ENCODE measurements at places on chromosomes 2 and 18.

GRCh38 chr2:113216321-113216720 is 42.5 kb downstream of the PSD4 start:
- no peak for DNase-seq

DNA sequence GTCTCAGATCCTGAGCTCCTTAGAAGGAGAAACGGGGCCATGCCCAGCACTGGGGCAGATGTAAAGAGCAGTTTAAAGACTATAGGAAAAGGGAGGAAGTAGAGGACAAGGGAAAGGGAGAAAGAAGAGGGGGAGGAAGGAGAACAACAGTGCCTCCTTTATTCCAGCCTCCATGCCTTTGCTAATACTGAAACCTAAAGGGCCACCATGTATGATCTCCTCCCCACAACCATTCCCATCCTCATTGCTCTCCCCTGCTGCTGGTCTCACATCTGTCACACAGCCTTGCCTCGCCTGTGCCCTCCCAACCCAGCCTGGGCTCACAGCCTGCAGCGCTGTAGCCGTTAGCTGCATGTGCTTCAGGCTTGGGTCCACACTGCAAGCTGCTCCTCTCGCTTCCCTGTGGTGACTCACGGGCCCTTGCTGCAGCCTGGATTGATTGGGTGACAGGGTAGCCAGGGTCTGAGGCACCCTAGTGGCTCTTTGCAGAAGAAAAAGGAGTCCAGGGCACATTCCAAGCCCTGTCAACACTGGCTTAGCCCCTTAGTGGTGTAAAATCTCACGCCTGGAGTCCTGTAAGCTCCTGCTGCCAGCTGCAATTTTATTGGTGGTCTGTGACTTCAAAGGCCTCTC is 281.9 kb downstream of the SRBD1 start:
- no peak for DNase-seq

- no peak for DNase-seq
Observed at GRCh38 chr2:51329512-51329911, 297.6 kb upstream of the NRXN1 start.

GRCh38 chr2:128446874-128447537 is 128.3 kb upstream of the HS6ST1 start:
- no peak for DNase-seq

DNA sequence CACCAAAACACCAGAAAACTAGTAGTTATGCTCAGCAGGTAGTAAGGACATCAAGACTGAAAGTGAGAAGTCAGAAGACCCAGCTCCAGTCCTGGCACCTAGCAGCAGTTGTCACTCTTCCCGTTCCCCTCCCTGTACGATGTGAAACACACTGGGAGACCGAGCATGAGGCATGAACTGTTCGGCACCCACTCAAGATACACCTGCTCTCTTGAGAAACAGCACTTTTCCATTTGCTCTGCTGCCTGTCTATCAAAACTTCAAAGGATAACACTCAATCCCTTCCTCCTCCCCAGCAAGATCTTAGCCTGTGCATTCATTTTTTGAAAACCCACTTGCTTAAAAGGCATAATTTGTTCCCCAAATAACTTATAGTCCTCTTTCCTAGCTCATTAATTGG is 123.9 kb downstream of the PLEKHM3 start:
- DNase-seq, result no peak

DNA sequence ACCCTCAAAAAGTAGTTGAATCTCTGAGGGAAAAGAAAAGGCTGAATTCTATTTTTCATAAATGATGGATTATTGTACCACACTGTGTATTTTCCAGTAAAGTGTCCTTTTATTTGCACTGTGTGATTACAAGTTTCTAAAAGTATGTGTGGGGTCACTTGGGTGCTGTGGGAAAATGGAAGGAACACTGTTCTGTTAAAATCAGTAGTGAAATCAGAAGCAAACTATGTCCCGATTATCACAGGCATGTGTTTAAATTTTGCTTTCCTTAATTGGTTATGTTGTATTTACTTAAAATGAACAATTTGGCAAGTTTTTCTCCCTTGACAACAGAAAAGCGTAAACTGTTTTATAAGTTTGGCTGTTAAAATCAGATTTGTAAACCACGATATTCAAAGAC is 353.1 kb downstream of the ARHGAP15 start:
- no peak for DNase-seq

DNA sequence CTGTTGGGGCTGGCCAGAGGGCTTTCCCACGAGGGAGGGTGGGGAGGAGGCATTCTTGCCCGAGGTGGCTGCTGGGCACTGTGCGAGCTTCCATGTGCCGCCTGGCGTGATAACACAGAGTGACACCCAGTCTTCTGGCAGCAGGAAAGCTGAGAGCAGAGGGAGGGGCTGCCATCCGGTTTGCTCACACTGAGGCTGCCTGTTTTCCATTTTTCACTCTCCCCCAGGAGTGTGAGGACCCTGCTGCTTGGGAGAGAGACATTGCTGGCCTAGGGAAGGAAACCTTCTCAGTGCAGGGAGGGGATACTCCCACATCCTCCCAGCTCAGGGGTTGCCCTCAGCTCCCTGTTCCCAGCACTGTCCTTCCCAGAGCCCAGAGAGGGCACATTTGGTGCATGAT is 73.1 kb downstream of the INHBB start:
- no peak for DNase-seq

- DNase-seq, result no peak
Observed at GRCh38 chr2:83365476-83365875, 1093.6 kb downstream of the SUCLG1 start.

DNA sequence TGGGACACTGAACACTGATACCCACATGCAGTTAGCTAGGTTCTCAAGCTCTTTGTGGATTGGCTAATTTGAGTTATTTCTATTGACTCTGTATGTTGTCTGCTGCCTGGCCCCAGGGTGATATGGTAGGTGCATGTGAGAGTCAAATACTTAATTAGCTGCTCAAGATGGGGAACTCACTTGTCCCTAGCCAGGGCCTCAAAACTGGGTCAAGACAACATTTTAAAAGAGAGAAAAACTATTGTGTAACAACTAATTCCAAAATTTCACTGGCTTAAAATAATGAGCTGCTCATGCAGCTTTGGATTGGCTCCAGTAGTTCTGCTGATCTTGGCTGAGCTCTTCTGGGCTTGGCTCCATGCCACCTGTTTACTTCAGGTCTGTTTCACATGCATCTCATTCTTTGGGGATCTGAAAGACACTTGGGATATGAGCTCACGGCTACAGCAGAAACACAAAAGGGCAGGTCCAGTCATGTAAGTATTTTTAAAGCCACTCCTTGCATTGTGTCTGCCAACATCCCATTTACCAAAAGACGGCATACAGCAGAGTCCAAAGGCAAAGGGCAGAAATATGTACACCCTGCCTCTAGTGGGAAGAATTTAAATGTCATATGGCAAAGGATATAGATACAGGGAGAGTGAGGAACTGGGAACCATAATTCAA is 716.8 kb downstream of the SUCLG1 start:
- DNase-seq, result peak; percentile 49

DNA sequence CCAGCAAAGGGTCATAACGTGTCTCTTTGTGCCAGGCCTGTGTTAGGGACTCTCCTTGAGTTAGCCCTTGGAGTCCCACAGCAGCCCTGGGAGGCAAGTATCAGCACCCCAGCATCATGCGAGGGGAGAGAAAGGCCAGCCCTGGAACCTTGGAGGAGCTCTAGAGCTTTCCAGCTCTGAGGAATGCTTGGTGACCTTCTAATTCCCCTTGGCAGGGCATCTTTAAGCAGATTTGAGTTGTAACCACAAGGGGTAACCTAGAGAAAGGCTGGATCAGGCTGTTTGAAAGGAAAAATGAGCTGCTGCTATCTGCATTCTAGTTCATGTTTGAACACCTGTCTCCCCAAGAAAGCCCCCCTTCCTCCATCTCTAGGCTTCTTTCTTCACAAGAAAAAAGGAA is 23.8 kb upstream of the ODC1 start:
- DNase-seq, result no peak

DNA sequence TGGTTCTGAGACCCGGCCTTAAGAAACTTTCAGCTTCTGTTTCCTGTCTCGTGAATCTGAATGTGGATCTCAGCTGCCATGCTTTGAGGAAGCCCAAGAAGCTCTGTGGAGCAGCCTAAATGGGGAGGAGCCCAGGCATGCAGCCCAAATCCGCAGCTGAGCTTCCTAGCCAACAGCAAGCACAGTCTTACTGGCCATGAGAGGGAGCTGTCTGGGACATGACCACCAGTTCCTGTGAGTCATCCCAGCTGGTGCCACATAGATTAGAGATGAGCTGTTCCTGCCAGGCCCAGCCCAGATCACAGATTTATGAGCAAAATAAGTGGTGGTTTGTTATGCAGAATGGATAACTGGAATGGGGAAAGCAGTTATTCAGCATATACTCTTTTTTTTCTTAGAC is 224.4 kb upstream of the APCDD1 start:
- DNase-seq, result peak; percentile 30

- DNase-seq, result peak; percentile 1
Observed at GRCh38 chr18:53567929-53568574, 656.4 kb downstream of the MBD2 start.

DNA sequence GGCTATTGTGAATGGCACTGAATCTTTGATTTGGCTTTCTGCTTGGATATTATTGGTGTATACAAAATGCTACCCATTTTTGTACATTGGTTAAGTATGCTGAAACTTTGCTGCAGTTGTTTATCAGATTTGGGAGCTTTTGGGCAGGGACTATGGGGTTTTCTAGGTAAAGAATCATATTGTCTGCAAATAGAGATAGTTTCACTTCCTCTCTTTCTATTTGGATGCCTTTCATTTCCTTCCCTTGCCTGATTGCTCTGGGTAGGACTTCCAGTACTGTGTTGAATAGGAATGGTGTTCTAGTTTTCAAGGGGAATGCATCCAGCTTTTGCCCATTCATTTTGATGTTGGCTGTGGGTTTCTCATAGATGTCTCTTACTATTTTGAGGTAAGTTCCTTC is 489.1 kb upstream of the LRATD1 start:
- no peak for DNase-seq

GRCh38 chr2:212426637-212427412 is 111.8 kb downstream of the ERBB4 start:
- DNase-seq, result no peak

- DNase-seq, result no peak
Observed at GRCh38 chr2:226799976-226800940, 638 bp upstream of the IRS1 start.

GRCh38 chr2:3493615-3494007 is 25.7 kb downstream of the ADI1 start:
- peak; percentile 52 for DNase-seq

DNA sequence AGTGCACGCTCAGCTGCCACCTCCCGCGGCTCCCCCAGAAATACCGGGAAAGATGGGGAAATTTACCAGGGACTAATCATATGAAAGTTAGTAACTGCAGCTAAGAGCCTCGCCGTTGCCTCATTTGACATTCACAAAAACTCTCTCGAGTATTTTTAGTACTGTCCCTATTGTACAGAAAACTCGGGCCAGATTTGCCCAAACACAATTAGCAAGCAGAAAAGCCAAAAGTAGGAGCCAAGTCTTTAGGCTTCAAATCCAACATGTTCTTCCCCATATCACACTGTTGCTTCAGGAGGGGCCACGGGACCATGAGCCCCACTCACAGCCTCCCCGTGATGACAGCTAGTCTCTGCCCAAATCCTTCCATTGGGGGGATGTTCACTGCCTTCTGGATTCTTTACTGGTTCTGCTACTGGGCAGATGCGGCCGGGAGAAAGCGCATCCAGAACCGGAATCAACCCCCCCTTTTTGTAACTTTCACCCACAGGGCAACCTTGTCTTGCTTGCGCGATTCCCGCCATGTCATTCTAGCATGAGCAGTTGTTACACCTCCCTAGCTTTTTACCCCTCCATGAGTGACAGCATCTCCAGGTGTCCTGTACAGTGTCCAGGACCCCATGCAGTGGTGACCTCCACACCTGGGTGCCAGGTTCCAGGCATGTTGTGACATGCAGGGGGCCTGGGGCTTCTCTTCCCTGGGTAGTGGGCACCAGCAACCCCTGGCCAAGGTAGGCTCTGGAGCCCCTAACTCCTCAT is 35.2 kb downstream of the CENPO start:
- no peak for DNase-seq

DNA sequence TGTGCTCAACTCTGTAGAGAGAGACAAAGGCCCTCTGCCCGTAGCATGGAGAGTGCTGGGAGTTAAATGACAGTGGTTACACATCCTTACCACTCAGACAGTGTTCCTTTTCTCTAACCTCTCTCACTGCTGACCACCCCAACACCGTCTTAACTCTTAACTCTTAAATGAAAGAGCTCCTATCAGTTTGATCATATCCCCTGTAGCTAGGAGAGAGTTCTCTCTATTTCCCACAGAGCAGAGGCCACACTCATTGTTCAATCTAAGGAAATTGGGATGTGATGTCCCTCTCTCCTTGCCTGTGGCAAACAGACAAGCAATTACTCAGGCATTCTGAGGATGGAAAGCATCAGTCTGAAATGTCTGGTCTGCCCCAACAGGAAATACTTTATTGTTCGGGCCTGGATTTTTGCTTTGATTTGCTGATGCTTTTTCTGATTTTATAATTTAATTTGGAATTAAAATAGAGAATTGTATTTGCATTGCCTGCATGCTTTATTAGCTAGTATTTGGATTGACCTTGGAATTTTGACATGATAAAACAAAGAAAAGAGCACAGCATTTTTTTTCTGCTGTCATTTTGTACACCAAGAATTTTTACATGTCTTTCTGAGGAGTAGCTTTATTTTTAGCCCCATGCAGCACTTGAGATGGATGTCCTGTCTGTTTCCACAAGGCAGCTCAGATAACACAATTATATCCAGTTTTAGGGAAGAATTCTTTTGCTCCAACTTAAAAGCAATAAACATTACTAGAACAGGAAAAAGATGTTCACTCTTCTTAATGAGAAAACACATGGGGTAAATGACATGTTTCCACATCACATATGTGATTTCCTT is 27.7 kb upstream of the IER3IP1 start:
- no peak for DNase-seq

GRCh38 chr18:11695736-11696135 is 6.7 kb downstream of the GNAL start:
- no peak for DNase-seq

DNA sequence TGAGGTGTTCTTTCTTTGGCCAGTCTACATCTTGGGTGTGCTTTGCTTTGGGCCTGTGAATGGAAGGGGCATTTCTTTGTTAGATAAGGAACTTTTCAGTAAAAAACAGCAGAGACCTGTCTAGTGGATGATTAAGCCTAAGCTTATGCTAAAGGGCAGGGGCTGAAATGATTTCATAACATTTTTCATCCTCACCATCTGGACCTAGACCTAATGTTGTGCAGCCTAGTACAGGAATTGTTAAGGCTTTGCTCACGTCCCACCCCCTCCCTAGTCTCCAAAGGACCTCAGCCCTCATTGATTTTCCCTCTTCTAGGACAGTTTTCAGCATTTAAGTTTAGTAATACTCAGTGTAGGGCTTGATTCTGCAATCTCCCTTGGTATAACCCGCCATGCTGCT is 111.8 kb downstream of the PRKCE start:
- DNase-seq, result no peak

- DNase-seq, result no peak
Observed at GRCh38 chr2:235055891-235056516, 104.2 kb downstream of the SH3BP4 start.

GRCh38 chr18:48222118-48222517 is 187.1 kb downstream of the ZBTB7C start:
- DNase-seq, result peak; percentile 6

GRCh38 chr2:221786297-221786926 is 214.3 kb upstream of the EPHA4 start:
- DNase-seq, result no peak

- no peak for DNase-seq
Observed at GRCh38 chr2:165804719-165805118, 10.7 kb upstream of the GALNT3 start.

Data from skeletal muscle cell (primary cell).